NB4 (cell line): ENCODE measurements at places on chromosomes 1 and 21.

GRCh38 chr1:248596615-248597014 is 885 bp downstream of the OR2T10 start:
- peak; percentile 81 for DNase-seq

GRCh38 chr1:67632811-67633655 is 52.0 kb upstream of the GADD45A start:
- no peak for DNase-seq

DNA sequence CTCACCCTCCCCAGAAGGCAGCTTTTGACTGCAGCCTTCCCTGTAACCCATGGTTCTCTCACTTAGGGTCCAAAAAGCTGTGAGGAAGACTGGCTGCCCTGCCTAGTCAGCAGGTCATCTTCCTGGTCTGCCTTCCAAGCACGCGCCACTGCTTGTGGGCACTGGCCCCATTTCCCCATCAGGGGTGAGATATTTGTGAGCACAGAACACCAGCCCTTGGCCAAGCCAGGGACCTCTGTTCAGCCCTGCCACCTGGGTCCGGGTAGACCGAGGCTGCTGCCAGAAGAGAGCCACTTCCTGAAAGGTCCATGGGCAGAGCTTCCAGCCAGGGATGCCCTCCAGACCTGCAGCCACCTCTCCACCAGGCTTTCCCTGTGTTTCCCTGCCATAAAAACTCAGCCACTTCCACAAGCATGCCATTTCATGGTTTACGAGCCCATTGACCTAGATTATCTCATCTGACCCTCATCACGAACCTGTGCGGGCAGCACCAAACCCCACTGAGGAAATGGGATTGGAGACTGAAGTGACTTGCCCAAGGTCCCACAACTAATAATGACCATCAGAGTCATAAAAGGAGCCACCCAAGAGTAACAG is 40.5 kb downstream of the GLIS1 start:
- no peak for DNase-seq

- DNase-seq = peak; percentile 6
Measured at GRCh38 chr1:82710091-82710490, 909.4 kb downstream of the ADGRL2 start.

- DNase-seq = peak; percentile 17
Measured at GRCh38 chr1:174165471-174166137, 6.3 kb downstream of the RABGAP1L start.

DNA sequence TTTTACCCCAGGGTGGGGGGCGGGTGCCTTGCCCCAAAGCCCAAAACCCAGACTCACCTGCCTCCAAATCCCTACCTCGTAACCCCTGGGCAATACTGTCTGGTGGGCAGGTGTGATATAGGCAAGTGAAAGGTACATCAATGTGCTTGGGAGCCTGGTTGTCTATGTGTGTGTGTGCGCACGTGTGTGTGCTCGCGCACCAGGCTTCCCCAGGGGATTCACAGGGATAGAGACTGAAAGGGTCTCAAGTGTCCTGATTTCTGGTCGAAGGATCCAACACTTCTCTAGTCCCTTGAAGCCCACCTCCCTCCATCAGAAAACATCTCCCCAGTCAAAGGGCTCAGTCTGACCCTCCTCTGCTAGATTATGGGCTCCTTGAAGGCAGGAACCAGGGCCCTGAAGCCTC is 28.9 kb upstream of the EPB41 start:
- DNase-seq = peak; percentile 18

- no peak for DNase-seq
Measured at GRCh38 chr1:202179828-202180750, 13.5 kb upstream of the LGR6 start.

DNA sequence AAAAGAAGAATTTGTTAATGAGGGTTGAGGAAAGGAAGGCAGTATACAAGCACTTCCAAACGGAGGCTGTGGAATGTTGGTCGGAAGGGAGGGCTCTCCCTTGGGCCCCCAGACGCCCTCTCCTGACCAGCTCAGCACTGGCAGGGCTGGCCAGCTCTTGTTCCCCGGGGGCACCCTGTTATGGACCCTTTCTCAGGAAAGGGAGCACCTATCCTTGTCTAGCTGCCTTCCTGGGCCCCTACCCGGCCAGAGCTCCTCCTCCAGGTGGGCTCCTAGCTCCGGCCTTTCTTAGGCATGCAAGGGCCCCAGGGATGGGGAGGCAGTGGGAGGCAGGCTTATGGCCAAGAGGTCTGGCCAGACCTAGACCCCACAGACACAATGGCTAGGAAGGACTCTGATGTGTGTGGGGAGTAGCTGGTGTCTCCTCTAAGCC is 926 bp downstream of the BLACAT1 start:
- no peak for DNase-seq

- peak; percentile 76 for DNase-seq
Measured at GRCh38 chr1:28208818-28209441, 23.9 kb downstream of the DNAJC8 start.

DNA sequence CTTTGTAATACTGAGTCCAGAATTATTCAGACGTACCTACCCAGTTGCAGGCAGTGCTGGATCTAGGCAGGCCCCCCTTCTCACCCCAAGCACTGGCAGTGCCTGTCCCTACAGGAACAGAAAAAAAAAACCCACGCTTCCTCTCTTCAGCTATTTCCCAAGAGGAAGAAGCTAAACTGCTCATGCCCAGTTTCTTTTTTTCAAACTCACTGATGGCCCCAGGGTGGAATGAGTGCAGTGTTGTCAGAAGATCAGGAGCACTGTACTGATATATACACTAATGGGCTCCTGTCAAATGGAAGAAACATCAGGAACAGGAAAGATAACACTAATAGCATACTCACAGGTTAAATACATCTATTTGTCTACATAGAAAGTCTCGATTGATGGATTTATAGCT is 28.2 kb upstream of the DOCK7 start:
- DNase-seq = peak; percentile 25

- peak; percentile 89 for DNase-seq
Measured at GRCh38 chr1:43781574-43781973, 74.2 kb downstream of the ST3GAL3 start.

- DNase-seq = peak; percentile 42
Measured at GRCh38 chr1:200642481-200642880, 21.9 kb upstream of the KIF14 start.

DNA sequence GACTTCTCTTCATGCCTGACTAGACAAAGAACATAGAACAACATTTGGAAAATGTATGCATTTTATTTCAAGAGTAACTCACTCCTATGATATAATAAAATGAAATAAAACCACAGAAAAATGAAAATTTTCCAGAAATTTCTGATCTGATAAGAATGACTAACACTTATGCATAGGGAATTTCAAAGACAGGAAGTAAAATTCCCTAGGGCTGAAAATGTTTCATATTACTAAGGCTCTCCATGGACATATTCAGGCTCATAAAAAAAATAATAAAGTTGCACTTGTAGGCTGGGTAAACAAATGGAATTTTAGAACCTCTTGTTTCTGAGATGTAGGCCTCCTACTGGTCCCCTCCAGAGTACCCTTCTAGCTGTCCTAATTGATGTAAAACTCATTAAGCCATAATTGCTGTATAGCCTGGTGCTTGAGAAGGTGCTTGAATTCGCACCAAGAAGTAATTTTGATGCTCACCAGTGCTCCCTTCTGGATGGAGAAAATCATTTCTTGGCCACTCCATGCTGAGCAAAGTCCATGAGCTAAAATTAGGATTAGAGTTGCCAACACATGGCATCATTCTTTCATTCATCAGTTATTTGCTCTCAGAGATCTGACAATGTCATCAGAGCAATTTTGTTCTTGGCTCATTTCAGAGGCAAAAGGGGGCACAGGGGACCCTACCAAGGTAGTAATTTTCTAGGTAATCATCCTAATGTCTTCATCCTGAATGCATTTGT is 641.0 kb upstream of the CAMK1G start:
- no peak for DNase-seq

- no peak for DNase-seq
Measured at GRCh38 chr1:54980528-54981241, at the start of gene TMEM61. Gene TMEM61, plus strand, starts transcription at chr1:54980628. Its CDS starts 438 bp downstream, at chr1:54981066.

DNA sequence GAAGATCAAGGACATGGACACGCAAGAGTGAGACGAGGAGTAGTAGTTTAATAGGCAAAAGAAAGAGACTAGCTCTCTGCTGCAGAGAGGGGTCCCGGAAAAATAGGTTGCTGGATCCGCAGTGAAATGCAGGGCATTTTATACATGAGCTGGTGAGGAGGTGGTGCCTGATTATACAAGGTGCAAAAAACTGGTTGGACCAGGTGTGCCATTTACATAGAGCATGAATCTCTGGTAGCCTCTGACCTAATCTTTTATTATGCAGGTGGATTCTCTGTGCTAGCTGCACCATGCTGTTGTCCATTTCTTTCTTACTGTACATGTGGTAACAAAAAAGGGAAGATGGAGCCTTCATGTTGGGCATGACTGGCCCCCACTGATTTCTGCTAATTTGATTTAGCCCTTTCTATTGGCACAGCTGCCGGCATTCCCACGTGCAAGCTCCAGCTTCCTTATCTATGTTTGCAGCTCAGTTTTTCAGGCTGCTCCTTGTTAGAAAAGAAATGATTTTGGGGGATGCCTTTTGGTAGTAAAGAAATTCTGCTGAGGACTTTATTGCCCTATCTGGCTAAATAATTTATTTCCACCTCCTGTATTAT is 548.1 kb downstream of the BRINP3 start:
- DNase-seq = no peak

- DNase-seq = peak; percentile 53
Measured at GRCh38 chr1:205680073-205680851, at the start of gene SLC45A3. Gene SLC45A3, minus strand, starts transcription at chr1:205680509. Its CDS starts 15,853 bp downstream, at chr1:205664656.

- DNase-seq = no peak
Measured at GRCh38 chr1:3530086-3530925, 75.8 kb downstream of the ARHGEF16 start.

DNA sequence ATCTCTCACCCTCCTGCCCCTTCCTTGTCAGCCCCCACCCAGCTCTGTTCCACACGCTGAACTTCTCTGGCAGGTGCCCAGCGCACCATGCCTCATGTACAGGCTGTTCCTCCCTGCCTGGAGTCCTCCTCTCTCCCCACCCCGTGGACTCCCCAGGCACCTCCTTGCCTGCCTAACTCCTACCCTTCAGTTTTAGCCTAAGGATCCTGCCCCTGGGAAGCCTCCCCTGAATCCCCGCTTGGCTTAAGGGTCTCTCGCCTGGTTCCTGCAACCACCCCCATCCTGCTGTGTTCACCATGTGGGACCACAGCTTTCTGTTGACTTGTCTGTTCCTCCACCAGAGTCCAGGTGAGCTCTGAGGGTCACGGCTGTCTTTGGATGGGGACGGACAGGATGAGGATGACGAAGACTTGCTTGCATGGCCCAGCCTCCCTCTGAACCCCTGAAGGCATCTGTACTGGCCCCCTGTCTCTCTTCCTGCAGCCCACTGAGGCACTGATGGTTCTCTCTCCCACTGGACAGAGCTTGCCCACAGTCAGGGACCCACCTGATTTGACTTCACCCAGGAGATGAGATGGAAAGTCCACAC is 153.2 kb upstream of the C1orf174 start:
- DNase-seq = no peak

GRCh38 chr1:201681375-201681774 is 142.4 kb downstream of the NAV1 start:
- DNase-seq = no peak

- DNase-seq = no peak
Measured at GRCh38 chr1:14323568-14324247, 274.8 kb upstream of the KAZN start.

DNA sequence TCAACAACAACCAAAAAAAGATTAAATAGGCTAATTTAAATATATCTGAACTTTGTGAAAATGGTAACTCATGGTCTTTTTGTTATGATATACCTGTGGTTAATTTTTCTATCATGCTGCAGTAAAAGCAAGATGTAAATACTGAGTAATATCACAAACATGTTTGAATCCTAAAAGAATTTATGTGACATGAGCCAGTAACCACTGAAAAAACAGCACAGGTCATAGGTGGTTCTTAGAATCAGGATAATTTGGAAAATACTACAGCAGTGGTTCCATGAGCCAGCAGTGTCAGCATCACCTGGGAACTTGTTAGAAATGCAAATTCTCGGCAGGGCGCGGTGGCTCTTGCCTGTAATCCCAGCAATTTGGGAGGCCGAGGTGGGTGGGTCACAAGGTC is 4.1 kb downstream of the ATP5IF1 start:
- no peak for DNase-seq

GRCh38 chr1:63799820-63800219 is 26.0 kb downstream of the ROR1 start:
- no peak for DNase-seq
